ENCODE measurements at places on chromosomes 16 and 17. TPM values are rescaled to one million over a fixed set of nuclear protein-coding genes. Genes with fewer than 3 reads are reported as not detected.

DNA sequence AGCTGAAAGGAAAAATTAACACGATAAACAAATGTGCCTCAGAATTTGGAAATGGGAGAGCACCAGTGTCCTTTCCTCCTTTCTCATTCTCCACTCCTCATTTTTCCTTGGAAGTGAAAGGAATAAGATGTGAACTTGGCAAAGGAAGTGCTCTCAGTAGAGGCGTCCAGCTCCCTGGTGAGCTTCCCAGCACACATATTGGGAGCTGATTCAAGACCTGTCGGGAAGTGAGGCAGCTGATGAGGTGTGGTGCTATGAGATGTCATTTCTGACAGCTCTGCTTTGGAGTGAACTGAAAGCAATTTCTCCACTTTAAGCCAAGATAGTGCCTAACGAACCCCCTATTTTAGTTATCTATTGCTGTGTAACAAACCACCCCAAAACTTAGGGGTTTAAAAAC, 238.5 kb upstream of the IRX3 start:
- H3K4me3 ChIP-seq = no peak overlapping the region
- no peak overlapping the region for H3K27ac ChIP-seq

Gene CCR7
- total RNA-seq = 22.3 TPM

GRCh38 chr16:15598648-15599190, 44.2 kb downstream of the MARF1 start:
- no peak overlapping the region for H3K27ac ChIP-seq
- H3K4me1 ChIP-seq = no peaks in the 10 kb centered on the region
- no peak for DNase-seq
- H3K27me3 ChIP-seq = no peaks in the 10 kb centered on the region
- H3K36me3 ChIP-seq = peaks cover 5% of the 10 kb centered on the region

- no peaks in the 10 kb centered on the region for H3K36me3 ChIP-seq
- no peak for DNase-seq
- H3K4me1 ChIP-seq = peaks cover 33% of the 10 kb centered on the region
- H3K4me3 ChIP-seq = no peak overlapping the region
- peak overlapping the region; percentile 53 for H3K27ac ChIP-seq
- no peaks in the 10 kb centered on the region for H3K27me3 ChIP-seq
These were observed 25.4 kb downstream of the CCR7 start for GRCh38 chr17:40539711-40540411.

GRCh38 chr16:89697616-89698331, 3.7 kb downstream of the SPATA2L start:
- H3K27me3 ChIP-seq = no peaks in the 10 kb centered on the region
- H3K4me3 ChIP-seq = no peak overlapping the region
- peaks cover 26% of the 10 kb centered on the region for H3K4me1 ChIP-seq
- DNase-seq = no peak
- no peak overlapping the region for H3K27ac ChIP-seq

DNA sequence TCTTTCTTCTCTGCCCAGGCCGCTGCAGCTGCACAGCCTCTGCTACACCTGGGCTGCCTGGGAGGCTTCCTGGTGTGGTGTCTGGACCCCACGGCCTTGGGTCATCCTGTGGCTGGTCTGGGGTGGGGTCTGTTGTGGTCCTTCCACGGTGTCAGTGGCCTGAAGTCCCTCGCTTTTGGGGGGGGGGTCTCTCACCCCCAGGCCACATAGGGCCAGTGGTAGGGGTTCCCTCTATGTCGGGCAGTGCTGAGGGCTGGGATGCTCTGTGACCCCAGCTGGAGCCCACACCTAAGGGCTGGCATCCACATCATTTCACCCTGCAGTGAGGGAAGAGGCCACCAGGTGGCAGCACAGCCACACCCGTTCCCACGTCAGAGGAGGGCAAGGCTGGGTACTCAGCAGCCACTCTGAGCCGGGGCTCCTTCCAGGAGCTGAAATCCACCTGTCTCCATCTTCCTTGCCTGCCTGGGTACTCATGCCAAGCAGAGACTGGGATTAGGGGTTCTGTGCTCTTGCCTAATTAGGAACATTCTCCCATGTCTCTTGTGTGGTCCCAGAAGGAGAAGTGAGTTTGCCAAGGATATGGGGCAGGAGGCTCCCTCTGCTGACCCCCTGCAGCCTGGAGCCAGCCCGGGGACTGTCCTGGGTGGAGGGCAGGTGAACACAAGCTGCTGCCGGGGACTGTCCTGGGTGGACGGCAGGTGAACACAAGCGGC, 13.0 kb downstream of the ENGASE start:
- DNase-seq = peak; percentile 90
- H3K4me1 ChIP-seq = no peaks in the 10 kb centered on the region
- H3K36me3 ChIP-seq = no peaks in the 10 kb centered on the region
- no peaks in the 10 kb centered on the region for H3K27me3 ChIP-seq
- no peak overlapping the region for H3K27ac ChIP-seq

DNA sequence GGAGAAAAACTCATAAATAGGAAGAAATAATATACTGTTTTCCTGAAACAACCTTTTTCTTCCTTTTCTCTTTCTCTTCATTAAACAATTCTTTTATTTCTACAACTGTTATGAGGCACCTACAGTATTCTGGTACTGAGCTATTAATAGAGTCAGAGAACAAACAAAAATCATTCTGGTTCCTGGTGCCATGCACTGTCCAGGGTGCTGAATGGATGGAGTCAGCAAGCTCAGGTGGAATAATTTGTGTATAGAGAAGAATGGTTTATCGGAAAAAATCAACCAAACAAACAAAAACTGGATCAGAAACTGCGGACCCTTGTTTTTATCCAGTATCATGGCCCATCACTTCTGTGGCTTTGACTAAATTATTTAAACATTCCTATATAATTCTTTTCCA, 430.3 kb upstream of the GOT2 start:
- no peaks in the 10 kb centered on the region for H3K27me3 ChIP-seq
- H3K4me1 ChIP-seq = no peaks in the 10 kb centered on the region
- H3K27ac ChIP-seq = no peak overlapping the region
- H3K36me3 ChIP-seq = no peaks in the 10 kb centered on the region
